Uterine smooth muscle cell (primary cell): ENCODE measurements at places on chromosomes 2 and 18. TPM values are rescaled to one million over a fixed set of nuclear protein-coding genes. Genes with fewer than 3 reads are reported as not detected.

The SPATS2L gene
- 88.4 and 112 TPM in 2 replicates for total RNA-seq

The ERFE gene
- total RNA-seq = 2.1 and 3.1 TPM in 2 replicates

The CHRNG gene
- total RNA-seq = not detected in 2 replicates

The CFAP53 gene
- 0.33 and 1.1 TPM in 2 replicates for total RNA-seq

The PLB1 gene
- 1.9 and 3.1 TPM in 2 replicates for total RNA-seq

The IL36RN gene
- total RNA-seq = under 0.01 TPM in 1 of 2 replicates, not detected in the other

The UPP2 gene
- total RNA-seq = not detected in 2 replicates

The FEV gene
- not detected in 2 replicates for total RNA-seq

The ATP6V1C2 gene
- total RNA-seq = under 0.01 TPM in 1 of 2 replicates, not detected in the other
